NCI-H446 treated with DMSO at 0.1 percent for 48 hours (cell line): ENCODE measurements at places on chromosomes 12 and 14.

GRCh38 chr12:32115404-32116104 is 8.9 kb downstream of the BICD1 start:
- DNase-seq = peak; percentile 15

- DNase-seq = no peak
These were observed 45.8 kb upstream of the FGD4 start for GRCh38 chr12:32353540-32353939.

- no peak for DNase-seq
These were observed 1005.9 kb upstream of the ATXN7L3B start for GRCh38 chr12:73531752-73532151.

GRCh38 chr12:113641426-113642030 is 169.9 kb upstream of the LHX5 start:
- DNase-seq = no peak

DNA sequence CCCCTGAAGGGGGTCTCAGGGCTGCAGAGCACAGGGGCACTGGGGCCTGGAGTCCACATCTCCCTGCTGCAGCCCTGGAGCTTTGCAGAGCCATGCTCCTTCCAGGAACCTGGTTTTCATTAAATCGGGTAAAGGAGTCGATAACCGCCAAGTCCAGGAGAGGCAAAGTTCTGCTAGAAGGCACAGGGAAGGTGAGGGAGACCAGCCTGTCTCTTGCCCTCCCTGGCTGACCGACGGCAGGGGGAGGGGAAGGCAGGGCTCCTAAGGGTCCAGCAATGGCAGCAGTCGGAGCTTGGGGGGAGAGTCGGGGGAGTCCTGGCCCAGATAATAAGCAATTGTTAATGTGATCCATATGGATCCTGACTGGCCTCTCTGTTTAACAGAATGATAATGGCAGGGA is 3.0 kb downstream of the FIGNL2 start:
- no peak for DNase-seq

DNA sequence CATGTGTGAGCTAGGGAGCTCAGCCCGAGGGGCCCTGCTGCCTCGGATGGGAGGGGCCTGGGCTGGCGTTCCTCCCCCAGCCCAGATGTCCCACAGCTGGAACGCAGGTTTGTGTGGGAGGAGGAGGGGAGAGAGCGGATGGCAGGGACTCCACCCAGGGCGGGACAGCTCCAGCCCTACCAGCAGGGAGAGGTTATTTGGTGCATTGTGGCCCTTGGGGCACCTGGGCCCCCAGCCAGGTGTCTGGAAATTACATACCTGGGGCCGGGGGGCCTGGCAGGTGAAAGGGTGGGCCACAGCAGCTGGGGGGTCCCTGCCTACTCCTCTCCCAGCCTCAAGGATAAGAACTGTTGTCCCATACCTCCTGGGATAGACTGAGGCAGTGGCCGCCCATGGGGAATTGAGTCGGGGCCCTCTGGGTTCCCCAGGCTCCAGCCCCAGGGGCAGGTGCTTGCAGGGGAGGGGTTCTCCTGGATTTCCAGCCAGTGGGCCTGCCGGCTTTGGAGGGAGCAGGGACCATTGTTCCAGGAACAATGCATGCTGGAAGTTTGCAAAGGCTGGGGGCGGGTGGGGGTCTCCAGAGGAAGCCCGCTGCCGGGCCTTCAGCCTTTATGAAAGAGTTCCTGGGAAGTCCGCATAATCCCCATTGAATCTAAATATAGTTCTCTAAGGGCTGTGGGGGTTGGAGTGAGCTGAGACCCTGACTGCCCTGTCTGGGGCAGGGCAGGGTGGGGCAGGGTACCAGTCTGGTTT is 1.2 kb downstream of the KIF26A start:
- DNase-seq = no peak

DNA sequence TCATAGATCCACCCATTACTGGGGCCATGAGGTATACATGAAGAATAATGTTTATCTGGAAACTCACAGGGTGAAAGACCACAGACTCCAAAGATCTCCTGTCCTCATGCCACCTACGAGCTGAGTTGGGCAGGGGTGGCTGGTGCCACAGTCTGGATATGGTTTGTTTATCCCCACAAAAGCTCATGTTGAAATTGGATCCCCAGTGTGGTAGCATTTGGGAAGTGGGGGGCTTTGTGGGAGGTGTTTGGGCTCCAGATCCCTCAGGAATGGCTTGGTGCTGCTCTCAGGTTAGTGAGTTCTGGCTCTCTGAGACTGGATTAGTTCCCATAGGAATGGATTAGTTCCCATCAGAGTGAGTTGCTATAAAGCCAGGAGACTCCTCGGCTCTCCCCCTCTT is 192.3 kb upstream of the FSCB start:
- DNase-seq = no peak

GRCh38 chr12:124510301-124510970 is 57.0 kb downstream of the NCOR2 start:
- no peak for DNase-seq

DNA sequence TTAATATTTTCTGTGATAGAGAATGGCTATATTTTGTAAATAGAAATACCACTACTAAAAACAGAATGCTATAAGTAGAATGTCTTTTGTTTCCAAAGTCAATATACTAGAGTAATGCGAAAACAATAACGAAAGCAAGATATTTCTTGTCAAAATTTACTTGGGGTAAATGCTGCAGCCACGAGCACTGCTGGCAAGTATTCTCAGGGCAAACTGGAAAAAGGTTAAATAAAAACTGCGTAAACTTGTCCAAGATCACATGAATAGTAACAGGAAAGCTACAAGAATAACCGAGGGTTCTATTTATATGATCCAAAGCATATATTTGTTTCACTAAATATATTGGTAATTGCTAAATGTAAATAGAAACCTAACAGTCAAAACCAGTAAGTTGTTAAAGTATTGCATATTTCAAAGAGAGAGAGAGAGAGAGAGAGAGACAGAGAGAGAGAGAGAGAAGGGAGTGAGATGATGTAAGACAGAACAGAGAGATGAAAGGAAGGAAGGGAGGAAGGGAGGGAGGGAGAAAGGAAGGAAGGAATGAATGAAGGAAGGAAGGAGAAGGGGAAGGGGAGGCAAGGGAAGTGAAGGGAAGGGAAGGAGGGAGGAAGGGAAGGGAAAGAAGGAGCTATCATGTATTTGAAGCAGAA is 231.7 kb downstream of the KCNC2 start:
- DNase-seq = no peak

DNA sequence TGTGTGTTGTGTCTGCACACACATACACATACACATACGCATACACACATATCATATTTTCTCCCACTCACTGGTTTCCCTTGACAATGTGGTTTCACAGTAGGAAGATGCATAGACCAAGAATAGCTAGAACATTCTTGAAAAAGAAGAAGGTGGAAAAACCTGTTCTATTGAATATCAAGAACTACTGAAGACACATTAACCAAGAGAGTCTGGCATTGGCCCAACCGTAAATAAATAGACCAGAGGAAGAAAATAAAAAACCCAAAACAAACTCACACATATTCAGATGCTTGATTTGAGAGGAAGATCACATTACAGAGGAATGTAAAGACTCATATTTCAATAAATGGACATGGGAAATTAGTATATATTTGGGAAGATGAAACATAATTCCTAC is 311.3 kb downstream of the FOXG1 start:
- DNase-seq = no peak

DNA sequence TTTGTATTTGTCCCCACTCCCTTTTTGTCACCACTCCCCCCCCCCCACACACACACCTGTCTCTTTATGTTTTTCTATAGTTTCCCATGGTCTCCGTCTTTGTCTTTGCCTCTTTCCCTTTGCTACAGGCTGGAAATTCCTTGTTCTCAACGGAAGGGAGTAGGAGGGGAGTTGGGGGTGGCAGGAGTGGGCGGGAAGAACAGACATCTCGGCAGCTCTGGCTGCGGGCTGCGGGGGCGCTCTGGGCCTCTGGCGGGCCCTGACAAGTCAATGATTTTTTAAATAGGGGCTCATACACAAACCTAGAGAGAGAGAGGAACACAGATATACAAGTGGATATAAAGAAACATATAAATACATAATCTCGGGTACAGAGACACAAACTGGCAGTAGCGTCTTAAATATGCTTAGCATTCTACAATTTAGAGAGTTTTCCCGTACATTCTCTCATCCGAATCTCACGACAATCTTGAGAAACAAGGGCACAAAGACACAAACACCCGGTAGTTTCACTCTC is 2.4 kb upstream of the NAB2 start:
- DNase-seq = no peak

DNA sequence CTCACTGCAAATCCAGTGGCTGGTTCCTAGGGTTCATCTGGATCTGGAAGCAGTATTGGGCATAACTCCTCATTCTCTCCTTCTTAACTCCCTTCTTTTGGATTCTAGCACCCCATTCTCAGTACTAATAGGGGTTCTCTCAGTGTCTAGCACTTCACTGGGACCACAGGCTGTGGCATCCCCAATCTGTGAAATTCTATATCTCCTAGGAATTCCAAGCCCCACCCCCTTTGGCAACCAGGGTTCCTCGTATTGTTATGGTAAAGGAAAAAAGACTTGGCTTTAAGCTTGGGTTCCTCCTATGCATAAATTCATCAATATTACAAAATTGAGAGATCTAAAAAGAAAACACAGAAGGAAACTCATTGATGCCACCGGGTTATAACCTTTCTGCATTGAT is 45.0 kb upstream of the FBXO21 start:
- DNase-seq = no peak

- no peak for DNase-seq
These were observed 1234.2 kb downstream of the BCL11B start for GRCh38 chr14:98037831-98038230.

DNA sequence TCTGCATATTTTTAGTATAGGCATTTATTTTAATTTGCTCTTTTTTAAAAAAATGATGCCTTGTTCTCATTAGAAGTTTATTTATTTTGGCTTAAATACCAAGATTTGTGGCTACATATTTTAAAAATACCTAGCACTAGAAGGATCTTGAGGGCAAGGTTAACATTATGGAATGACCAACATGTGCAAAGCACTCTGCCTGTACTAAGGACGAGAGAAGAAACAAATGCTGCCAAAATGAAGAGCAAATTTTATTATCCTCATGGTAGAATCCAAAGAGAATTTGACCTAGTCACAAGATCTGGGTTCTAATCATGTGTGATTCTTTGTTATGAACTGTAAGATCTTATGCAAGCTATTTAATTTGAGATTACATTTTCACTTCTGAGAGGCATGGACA is 2.8 kb downstream of the CAND1 start:
- no peak for DNase-seq
